ENCODE measurements at places on chromosomes 3 and 15.
A peak's percentile ranks its signal among the peaks of the same experiment; 100 is the strongest.

GRCh38 chr3:77906102-77906709, 866.3 kb downstream of the ROBO2 start:
- DNase-seq = no peak

DNA sequence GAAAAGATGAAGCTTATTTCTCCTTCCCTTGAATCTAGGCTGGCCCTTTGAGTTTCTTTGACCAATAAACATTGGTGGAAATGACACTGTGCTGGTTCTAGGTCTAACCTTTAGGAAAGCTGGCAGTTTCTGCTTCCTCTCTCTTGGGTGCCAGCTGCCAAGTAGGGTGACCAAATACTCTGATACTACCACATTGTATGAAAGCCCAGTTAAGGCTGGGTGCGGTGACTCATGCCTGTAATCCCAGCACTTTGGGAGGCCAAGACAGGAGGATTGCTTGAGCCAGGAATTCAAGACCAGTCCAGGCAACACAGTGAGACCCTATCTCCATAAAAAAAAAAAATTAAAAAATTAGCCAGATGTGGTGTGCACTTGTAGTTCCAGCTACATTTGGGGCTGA, 320.7 kb downstream of the ZNF621 start:
- DNase-seq = no peak

DNA sequence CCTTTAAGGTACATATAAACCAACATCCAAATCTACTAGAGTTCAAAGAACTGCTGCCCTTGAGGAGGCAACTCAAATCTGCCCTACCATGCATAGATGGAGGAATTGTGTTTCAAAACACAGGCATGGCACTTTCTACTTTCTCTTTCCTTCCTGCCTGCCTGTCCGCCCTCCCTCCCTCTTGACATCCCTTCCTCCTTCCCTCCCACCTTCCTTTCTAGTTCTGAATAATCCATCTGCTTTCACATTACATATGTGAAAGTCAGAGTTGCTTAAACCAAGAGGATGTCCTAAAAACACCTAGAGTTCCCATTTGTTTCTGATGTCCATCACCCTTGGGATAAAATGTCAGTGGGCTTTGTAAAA, 537.6 kb downstream of the FOXP1 start:
- DNase-seq = peak; percentile 70

DNA sequence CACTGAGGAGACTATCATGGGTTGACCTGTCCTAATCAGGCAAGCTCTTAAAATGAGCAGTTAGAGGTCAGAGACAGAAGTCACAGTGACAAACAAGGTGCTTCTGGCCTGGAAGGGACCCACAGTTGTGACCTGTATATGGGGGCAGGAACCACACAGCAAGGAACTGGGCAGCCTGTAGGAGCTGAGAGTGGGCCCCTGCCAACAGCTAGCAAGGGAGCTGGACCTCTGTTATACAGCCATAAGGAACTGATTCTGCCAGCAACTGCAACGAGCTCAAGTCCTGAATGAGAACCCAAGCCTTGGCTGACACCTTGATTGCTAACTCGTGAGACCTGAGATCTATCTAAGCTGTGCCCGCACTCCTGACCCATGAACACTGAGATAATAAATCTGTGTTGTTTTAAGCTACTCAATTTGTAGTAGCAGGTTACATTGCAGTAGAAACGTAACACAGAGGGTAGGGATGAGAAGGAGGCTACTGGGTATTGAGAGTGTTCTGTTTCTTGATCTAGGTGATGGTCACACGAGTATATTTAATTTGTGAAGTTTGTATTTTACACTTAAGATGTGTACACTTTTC, 44.5 kb upstream of the MAGI1 start:
- no peak for DNase-seq

- no peak for DNase-seq
Measured at GRCh38 chr15:65336493-65337435, 32.3 kb downstream of the RNU5B-1 start.

- no peak for DNase-seq
Measured at GRCh38 chr3:37504583-37505357, 330.4 kb upstream of the LRRFIP2 start.

GRCh38 chr3:21573291-21573690, 177.7 kb downstream of the ZNF385D start:
- peak; percentile 2 for DNase-seq

DNA sequence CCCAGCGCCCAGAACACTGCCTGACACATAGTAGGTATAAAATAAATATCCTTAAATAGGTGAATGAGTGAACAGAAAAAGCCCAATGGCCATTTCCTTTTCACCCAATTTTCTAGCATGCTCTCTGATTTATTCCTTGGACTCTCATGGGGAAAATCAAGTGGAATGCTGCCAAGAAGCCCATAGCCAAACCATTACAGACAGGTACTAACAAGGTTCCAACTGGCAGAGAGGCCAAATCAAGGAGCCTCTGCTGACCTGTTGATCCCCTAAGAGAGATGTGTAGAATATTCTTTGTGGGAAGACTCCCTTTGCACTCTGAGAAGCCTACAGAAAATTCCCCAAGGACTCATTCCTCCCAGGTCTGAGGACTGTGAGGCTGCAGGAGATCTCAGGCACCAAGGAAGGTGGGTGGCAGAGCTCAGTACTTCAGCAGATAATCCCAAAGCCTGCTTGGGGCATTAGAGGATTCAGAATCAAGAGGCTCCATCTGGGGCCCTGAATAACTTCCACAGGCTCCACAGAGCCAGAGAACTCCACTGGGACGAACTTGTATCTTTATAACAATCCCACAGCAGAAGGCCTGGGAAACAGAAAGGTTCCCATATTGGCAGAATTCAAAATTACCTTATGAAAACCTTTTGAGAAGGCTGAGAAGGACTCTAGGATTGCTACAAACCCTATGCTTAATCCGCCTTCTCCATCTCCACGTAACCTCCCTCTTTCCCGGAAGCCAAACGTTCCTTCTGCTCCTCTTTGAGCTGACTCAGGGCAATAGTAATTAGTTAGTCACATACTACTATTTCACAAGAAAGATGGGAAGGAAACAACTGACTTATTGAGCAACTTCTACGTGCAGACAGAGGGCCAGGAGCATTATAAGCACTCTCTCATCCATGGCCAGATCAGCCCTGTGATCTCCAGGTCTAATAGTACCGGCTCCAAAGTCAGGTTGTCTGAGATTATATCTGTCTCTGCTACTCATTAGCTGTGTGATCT, 34.5 kb downstream of the PRICKLE2 start:
- DNase-seq = no peak

DNA sequence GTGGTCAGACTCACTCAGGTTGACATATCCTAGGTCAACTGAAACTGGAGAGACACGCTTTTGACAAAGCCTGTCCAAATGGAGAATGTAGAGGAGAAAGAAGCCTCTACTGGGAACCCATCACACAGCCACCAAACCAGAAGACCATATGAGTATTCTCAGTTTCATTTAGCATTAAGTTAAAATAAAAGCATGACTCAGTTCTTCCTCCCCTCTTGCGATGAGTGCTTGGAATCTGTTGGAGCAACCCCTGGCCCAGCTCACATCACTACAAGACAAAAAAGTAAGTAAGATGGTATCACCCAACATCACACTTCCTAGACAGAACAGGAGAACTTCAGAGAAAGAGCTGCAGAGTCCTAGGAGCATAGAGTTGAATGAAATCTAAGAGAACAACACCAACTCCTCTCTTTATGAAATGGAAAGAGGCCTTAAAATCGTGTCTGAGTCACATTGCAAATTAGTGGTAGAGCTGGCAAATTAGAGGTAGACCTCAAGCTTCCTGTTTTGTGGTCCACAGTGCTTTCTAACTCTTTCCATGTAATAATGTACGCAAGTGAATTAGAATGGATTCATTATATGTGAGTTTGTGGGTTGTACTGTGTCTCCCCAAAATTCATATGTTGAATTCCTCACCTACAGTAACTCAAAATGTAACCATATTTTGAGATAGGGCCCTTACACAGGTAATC, 51.2 kb downstream of the FGF12 start:
- DNase-seq = no peak

DNA sequence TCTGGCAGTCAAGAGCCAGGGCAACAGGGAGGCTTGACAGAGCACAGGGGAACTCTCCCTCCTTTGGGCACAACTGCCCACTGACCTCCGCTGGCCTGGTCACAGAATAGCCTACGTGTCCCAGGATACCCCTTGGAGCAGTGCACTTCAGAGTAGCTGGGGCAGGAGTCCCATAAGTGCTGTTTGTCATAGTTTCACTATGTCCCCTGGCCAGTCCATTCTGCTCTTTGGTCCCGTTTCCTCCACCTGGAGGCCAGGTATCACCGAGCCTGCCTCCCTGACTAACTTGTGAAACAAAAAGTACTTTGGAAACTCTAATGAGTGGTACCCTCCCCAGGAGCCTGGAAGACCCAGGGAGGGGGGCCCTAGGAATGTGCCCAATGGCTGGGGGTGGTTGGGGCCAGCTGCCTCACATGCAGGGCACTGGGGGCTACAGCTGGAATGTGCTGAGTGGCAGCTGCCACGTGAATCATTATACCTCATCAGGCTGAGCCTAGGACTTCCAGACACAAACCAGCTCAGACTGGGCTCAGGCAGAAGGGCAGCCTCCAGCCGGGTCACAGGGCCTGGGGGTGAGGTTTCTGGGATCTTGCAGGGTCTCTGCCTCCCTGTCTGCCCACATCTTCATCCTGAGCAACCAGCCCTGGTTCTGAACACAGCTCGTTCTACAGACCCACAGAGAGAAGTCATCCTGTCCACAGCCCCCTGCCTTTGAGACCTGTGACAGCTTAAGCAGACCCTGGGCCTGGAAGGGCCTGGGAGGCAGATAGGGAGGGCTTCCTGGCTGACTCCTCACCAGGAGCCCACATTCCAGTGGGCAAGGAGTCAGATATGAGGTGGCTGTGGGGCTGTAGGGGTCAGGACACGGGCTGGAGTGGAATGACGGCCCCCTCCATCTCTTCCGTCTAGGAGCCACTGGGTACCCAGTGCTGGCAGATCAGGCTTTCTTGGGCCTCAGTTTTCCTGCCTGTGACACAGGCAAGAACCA, 914 bp upstream of the PTH1R start:
- no peak for DNase-seq
